ENCODE measurements at places on chromosomes 1 and 21.

- no peak for DNase-seq
Measured at GRCh38 chr1:164771619-164772361, 212.8 kb downstream of the PBX1 start.

GRCh38 chr1:174018565-174018964 is 3.6 kb downstream of the RC3H1 start:
- no peak for DNase-seq

DNA sequence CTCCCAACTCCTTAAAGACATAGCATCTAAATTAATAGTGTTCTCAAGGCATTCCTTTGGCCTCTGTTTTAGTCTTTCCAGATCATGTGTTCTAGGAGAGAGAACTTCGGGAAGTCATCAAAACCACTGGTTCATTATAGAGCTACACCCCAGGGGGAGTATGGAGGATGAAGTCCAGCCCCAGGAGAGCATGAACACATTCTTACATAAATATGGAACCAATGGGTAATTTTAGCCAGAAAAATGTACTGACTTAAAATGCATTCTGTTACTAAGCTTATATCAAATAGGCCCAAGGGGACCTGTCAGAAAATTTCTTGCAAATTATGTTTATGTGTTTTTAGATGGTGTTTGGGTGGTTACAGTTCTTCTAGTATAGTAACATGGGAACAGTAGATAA is 165.2 kb downstream of the NTMT2 start:
- no peak for DNase-seq

DNA sequence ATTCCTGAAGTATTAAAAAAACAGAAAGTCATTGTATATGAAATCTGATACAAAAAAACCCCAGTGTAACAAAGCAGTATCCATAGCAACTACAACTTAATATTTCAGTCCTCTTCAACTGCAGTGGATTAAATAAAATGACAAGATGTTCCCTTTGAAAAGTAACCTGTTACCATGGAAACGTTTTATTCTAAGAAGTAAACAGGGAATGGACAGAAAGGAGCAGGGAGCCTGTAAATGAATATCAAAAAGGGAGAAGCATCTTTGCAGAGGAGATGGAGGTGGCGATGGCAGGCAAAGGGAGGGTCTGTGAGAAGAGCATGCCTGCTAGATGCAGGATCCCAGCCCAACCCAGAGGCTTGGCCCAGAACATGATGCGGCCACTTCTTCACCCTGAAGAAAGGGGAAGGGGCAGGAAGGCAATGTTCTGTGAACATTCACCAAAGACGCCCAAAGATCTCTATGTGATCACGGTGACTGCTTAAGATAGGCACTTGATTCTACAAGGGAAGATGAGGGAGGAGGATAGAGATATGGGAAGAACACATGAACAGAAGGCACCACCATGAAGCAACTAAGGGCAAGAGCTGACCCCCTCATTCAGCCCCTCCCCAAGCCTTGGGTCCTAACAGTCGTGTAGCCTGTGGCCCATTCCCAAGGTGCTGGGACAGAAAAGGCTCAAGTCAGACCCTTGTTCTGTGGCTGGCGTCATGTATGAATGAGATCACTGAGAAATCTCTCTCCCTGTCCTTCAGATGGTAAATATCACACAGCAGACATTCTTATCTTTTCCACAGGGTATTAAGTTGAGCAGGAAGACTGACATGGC is 200.0 kb downstream of the SLC45A1 start:
- no peak for DNase-seq

- no peak for DNase-seq
Measured at GRCh38 chr1:41776891-41777441, 141.8 kb downstream of the HIVEP3 start.

Measured in NCI-H2029 treated with DMSO at 0.1 percent for 48 hours (cell line).